ENCODE measurements at places on chromosomes 2 and 18.

DNA sequence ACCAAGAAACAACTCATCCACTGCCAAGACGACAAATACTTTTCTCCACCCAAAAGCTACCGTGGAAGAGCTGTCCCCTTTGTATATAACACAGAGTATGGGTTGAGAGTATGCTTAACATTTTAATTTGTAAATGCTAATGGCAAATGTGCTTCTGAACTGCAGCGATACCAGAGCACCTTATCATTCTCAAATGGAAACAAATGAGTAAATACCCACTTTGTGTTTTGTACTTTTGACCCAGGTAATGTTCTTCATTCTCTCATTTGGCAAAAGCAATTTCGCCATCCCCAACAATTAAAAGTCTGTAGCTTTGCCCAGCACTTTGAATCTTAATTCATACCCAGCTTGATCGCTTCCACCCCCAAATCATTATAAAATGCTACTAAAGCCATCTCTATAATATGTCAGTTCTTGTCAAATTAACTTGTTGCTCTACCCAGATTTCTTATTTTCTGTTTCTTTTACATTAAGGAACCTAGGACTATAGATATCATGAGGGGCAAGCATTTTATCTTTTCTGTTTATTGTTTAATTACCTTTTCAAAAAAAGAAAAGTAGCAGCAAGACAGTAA, 6.2 kb upstream of the POU3F3 start:
- DNase-seq = no peak

- DNase-seq = no peak
These were observed 3.8 kb downstream of the NAT8 start for GRCh38 chr2:73638429-73638828.

- DNase-seq = no peak
These were observed 632.5 kb downstream of the BCL11A start for GRCh38 chr2:59920961-59921360.

DNA sequence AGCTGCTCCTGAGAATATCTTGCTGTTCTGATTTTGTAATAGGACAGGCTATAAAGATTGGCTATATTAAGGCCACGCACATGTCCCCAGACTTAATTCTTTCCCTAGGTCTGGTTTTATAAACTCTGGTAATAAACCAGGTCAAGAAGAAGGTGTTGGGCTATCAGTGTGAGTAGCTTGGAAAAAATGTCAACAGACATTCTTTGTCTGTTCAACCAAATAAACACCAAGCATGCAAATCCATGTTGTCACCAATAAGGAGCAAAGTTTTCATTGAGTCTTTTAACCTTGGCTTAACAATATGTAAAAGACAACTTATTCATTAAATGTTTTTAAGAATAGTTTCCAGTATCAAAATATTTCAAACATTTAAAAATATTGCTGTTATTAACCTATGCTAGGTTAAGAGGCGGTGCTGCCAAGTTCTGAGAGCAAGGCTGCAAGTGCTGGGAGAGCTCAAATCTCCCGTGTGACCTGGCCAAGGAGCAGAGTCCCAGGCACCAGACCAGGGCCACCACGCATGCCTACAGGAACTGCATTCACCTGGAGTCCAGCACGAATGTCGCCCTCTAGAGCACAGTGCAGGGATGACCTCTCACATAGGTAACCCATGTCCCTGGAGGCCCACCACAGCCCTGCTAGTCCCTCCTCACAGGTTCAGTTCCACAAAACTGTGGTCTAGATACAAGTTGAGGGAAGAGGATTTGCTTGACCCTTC, 120.5 kb upstream of the POU3F3 start:
- no peak for DNase-seq

DNA sequence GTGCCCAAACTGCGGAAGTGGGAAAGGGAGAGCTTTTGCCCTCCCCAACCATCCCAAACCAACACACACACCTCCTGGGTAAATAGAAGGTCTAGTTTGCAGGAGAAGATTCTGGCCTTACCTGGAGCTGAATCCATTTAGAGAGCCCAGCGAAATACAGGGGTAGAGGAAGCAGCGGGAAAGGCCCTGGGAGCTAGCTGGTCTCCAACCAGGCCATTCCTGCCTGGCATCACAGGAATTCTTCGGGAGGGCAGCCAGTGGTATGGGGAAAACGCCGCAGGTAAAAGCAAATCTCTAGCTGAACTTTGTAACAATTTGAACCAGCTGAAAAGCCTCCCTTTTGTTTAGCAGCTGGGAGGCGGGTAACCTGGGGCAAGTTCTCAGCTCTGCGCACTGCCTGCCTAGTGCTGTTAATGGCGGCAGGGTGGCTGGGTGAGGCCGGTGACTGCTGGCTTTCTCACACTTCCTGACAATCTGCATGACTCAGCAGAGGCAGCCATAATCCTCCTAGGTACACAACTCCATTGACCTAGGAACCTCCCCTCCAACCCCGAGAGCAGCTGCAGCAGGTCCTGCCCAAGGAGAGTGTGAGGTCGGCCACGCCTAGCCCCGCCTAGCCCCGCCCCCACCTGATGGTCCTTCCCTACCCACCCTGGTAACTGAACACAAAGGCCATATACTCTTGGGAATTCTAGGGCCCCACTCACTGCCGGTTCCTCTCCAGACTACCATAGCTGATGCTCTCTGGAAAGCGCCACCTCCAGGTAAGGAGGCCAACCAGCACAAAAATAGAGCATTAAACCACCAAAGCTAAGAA, 483.8 kb upstream of the REG3G start:
- no peak for DNase-seq

DNA sequence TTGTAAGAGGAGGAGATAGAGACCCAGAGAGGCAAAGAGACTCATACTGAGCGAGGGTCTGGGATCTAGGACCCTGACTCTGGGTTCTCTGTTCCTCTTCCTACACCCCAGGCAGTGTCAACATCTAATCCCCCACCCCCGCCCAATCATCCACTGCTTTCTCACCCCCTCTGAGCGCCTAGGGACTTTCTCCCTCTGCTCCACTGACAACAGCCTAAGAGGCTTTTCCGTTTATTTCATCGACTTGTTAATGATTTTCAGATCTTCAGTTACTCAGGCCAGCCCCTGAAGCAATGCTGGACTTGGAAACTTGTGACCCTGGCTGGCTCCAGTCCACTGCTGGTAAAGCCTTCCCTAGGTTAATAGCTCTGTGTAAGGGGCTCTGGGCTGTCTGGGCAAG, 65.1 kb downstream of the TFCP2L1 start:
- no peak for DNase-seq

DNA sequence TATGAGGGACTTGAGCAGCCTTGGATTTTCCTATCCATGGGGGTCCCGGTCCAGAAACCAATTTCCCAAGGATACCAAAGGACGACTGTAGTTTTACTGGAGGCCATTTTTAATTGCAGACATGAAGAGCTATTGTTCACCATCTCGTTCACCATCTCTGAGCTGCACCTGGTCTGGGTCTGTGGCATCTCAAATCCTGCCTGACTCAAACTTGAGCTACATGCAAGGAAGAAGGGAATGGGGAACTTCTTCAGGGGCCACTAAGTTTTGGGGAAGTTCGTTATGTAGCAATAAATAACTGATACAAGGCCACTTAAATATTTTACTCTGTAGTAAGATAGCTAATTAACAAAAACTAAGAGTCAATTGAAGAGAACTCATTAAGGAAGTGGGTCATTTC, 2.1 kb upstream of the SMCHD1 start:
- no peak for DNase-seq

DNA sequence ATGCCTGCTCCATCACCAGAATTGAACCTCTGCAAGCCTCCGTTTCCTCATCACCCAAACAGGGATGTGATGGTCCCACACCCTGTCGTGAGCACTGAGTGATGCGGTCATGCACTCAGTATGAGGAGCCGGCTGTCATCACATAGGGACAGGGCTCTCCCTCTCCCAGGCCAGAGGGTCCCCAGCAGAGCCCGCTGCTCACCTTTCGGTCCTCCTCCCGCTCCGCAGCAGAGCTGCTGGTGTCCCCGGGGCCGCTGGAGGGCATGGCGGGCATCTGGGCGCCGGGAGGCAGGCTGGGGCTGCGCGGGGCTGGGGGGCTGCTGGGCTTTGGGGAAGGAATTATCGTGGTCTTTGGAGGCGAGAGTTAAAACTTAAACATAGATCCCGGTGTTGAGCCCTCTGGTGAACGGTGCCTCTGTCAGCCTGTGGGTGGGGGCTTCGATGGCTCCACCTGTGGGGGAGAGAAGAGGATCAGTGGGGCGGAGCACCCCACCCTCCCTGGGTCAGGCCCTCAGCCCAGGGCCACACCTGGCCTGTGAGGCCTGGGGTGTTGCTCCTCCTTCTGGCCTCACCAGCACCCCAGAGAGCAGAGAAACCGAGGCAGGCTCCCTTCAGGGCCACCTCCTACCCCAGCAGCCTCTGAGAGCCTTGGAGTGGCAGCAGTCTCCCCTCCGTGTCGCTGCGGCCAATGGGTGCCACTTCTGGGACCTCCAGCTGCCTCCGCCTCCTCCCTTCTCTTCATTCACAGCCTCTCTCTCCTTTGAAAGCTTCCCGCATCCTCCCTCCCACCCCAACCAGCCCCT, 27.8 kb downstream of the DNMT3A start:
- no peak for DNase-seq

DNA sequence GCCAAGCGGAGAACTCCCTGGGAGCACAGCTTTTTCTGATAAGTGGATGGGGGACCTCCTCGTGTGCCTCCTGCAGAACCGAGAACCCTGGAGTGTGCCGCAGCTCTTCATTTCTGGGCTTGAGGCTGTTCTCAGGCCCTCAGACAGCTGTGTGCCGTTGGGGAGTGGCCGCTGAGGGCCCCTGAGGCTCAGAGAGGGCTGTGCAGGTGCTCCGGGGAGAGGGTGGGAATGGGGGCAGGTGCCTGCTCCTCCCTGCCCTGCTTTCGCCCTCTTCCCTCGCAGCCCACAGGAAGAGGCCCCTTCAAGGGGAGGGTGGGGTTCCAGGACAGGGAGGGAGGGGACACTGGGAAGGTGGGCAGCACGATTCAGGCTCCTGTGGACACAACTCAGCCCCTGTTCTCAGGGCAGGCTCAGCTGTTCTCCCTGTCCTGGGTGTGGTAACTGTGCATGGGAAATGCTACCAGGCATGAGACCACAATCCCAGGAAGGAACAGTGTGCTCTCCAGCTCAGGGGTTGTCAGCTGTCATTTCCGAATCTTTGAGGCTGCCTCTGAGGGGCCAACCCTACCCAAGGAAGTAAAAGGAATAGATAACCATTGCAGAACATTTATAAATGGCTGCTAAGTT, 11.3 kb downstream of the LCT start:
- DNase-seq = no peak

DNA sequence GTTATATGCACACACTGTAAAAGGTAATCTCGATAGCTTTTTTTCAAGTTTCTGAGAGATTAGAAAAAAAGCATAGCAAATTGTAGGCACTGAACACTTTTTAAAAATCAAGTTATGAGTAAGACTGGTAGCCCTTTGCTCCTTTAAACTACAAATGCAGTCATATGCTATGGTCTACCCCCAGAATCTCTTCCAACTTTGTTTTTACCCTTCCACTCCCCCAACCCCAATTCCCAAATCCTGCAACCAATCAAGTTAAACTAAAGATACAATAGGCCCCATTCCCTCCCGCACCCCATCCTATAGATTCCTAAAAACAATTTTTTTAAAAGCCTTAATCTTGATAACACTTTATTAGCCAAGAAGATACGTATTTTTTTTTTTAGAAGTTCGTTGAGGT, 752 bp upstream of the BAZ2B start:
- DNase-seq = no peak

DNA sequence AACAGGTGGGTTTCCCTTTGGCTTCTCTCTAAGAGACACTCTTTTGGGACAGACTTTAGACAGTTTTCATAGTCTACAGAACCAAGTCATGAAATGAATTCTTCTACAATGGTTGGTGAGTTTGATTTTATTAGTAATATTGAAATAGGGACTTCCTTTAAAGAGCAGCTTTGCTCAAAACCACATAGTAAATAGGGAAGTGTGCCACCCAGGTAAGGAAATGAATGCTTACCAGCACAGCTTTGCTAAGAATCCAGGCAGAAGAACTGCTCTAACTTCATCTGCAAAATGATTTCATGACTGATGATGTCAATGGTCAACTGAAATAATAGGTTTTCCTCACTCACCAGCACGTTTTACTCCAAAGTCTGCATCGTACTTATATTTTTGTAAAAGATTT, 89.2 kb downstream of the NYAP2 start:
- no peak for DNase-seq

GRCh38 chr2:191112448-191112901, 38.3 kb downstream of the STAT4 start:
- no peak for DNase-seq

GRCh38 chr2:212484563-212485080, 54.0 kb downstream of the ERBB4 start:
- DNase-seq = no peak

DNA sequence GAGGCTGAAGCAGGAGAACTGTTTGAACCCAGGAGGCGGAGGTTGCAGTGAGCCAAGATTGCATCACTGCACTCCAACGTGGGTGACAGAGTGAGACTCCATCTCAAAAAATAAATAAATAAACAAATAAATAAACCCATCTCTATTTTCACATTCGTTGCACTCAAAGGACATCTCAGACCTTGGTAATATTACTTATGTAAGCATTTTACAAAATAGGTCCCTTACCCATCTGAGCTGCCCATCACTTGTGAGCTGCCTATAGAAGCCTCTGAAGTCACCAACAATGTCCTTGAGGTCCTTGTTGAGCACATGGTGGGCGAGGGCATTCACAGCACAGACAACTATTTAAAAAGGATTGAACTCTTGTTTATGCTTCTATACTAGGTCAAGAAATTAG, 15.4 kb downstream of the ENOSF1 start:
- no peak for DNase-seq

DNA sequence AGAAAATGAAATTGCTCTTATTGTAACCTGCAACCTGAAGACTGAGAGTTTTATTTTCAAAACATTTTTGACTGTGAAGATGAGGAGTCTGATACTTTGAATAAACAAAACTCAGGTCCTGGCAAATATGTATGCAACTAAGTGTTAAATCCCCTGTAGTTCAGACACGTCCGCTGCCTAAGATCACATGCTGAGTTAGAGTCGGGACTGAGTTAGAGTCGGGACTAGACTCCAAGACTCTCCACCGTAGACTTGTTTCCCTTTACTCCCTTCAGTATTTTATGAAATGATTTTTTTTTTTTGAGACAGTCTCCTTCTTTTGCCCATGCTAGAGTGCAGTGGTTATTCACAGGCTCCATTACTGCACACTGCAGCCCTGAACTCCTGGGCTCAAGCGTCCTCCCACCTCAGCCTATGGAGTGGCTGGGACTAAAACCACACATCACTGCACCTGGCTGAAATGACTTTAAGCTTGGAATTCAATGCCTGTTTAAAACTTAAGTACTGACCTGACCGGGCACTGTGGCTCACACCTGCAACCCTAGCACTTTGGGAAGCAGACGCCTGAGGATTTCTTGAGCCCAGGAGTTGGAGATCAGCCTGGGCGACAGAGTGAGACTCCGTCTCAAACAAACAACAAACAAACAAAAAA, 28.0 kb upstream of the PMAIP1 start:
- DNase-seq = no peak

GRCh38 chr2:236548179-236548921, 21.3 kb upstream of the ACKR3 start:
- DNase-seq = no peak

- DNase-seq = no peak
These were observed 128.9 kb upstream of the CELF4 start for GRCh38 chr18:37694516-37694915.
